ENCODE measurements at places on chromosomes 2 and 18.

- DNase-seq = no peak
Observed at GRCh38 chr18:49730951-49731391, 82.4 kb downstream of the ACAA2 start.

DNA sequence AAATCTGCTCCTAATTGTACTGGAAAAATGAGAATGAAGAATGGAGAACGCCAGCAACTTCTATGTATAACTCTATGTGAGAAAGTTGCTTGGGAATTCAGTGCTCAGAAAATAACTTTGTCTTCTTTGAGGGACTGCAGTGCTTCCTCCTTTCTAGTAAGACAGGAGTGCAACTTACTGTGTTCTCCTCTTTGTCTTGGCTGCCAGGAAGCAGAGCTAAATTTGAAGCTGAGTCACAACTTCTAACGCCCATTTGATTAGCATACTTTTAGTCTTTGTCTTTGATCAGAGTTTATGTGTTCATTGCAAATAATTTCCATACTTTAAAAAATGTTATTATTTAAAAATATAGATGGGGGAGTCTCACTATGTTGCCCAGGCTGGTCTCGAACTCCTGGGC, 6.6 kb downstream of the ARHGAP25 start:
- no peak for DNase-seq

DNA sequence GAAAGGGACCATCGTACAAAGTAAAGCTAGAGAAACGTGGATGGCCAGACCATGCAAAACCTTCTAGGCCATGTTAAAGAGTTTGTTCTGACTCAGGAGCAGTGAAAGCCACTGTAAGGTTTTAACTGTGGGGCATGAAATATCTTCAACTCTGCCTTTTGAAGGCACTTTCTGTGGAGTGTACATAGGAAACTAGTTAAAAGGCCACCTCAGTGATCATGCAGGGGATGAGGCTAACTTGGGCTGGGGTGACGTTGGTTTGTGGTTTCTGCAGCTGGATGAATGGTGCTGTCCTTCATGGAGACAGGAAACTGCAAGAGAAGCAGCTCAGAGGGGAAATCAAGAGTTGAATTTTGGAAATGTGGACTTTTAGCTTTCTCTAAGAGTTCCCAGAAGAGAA, 190.7 kb downstream of the CDCA7 start:
- DNase-seq = no peak

DNA sequence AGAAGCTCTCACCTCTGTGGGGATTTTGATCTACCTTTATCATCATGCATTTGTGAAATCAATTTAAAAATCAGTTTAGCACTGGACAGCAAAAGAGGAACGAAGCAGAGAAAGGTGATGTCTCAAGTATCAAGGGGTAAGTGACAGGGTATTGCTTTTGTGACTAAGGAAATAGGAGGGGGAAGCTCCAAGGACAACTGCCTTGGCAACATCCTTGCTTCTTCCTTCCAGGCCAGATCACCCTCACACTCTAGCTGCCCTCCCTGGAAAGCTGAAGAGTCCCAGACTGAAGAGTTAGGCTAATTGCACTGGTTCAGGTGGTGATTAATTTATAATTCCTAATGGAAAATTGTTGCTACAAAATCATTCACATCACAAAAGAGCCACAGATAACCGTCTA, 859.1 kb upstream of the ACVR2A start:
- no peak for DNase-seq

DNA sequence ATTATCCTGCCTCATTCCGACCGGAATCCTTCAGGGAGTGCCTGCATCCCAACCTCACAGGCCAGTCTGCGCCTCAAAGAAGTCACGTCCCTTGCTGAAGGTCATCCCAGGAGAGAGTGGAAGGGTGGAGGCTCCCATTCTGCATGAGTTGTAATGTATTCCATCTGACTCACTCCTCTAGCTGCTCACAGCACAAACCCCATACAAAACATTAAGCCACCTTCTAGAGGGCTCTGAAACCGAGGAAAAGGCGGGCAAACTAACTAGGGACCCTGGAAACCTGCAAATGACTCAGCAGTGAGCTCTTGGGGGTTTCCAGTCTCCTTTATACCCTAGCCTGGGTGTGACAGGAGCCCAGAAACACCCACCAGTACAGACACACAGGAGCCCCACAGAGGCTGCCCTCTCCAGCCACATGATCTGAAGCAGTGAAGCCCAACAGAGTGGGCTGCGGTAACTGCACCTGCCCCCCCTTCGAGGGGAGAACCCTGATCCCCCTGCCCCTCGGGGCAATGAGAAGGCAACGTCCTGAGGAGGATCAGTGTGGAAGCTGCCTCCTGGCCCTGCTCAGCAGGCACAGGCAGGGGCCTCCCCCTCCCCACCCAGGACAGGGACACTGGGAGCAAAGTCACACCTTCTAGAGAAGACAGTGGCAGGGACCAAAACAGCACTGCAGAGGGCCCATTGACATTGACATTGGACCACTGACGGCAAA, 69.3 kb upstream of the SNTG2 start:
- no peak for DNase-seq

- DNase-seq = no peak
Observed at GRCh38 chr2:219362524-219363164, 25.1 kb downstream of the DNPEP start.

DNA sequence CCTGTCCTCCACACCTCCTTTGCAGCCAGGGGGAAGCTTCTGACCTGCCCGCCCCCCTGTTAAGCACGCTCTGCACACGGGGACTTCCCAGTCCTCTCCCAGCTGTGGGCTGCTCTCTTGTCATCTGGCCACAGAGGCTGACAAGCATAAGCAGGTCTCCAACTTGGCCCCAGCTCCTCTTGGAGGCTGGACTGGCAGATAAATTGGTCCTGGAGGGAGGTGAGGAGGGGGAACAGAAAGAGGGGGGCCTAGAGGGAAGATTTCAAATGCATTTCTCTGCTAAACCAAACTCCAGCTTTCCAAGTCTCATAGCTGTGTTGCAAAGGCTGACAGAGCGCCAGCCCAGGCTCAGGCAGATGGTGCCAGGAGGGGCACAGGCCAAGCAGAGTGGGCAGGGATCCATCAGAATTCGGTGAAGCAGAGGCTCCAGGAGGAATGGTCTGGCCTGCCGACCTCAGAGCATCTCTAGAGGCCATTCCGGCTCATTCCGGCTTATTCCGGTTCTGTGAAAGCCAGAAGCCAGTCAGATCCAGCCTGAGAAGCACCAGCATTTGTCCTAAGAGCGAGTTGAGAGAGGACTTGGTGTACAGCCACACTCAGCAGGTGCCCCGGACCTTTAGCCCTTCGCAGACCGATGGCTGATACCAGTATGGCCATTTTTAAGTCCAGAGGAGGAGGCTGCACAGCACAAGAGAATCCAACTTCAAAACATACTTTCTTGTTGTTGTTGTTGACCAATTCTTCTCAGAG, 508.9 kb upstream of the MYT1L start:
- no peak for DNase-seq

DNA sequence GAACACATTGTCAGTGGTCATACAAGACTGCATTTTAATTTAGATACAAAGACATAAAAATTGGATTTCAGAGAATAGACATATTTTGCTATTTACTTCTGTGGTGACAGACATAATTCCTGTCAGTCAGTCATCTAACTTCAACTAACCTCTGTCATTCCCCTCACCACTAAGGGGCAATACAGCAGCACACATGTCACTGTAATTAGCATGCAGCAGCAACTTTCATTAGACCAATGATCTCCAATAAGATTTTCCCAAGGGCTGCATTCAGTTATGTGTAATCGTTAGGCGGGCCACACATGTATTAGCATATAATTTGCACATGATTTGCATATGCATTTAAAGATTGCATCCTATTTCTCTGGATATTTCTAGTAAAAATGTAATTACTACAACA, 624.5 kb downstream of the NR4A2 start:
- no peak for DNase-seq

DNA sequence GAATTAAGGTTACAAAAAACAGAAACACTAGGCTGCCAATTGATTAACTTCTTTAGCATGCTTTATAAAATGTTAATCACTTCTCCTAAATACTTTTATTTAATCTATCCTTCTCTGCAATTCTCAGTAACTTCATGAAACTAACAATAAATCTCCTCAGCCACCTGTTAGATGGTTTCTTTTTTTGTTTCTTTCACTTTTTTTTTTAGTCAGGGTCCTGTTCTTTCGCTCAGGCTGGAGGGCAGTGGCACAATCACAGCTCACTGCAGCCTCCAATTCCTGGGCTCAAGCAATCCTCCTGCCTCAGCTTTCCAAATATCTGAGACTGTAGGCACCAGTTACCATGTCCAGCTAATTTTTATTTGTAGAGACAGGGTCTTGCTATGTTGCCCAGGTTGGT, 213.4 kb upstream of the STK17B start:
- no peak for DNase-seq

GRCh38 chr18:75658330-75658729, 230.8 kb upstream of the SMIM21 start:
- DNase-seq = no peak

- no peak for DNase-seq
Observed at GRCh38 chr18:63131106-63131958, 188.2 kb downstream of the BCL2 start.

GRCh38 chr2:17915099-17915498, 36.6 kb downstream of the KCNS3 start:
- DNase-seq = no peak

DNA sequence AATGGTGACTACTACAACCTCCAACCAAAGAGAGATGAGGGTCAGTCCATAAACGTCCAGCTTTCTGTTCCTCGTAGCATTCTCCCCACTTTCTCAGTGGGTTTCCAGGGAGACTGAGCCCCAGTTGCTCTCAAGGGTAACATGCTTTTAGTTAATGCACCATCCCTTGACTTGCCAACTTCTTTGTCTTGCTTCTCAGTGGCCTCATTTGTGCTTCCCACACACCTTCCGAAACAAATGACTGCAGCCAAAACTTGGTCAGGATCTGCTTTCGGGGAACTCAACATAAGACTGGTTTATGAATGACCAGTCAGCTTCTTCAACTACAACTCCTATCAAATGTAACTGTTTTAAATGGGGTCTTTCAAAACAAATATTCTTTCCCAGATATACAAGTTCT, 94.1 kb downstream of the COL6A3 start:
- no peak for DNase-seq

DNA sequence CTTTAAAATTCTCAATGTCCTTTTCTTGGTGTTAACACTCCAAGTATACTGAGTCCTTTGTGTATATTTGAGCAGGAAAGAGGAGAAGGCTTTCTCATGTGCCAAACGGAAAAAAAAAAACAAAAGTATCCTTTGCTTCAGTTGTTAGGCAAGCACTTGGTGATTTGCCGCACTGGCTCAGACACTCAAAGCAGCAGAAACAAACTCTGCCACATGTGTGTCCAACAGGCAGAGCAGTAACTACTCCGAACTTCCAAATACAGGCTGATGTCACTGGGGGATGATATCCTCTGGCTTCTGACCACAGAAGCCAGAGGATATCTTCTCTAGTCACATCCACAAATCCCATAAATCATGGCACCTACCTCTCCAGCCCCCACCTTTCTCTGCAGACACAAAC, 108.0 kb upstream of the SALL3 start:
- DNase-seq = no peak

DNA sequence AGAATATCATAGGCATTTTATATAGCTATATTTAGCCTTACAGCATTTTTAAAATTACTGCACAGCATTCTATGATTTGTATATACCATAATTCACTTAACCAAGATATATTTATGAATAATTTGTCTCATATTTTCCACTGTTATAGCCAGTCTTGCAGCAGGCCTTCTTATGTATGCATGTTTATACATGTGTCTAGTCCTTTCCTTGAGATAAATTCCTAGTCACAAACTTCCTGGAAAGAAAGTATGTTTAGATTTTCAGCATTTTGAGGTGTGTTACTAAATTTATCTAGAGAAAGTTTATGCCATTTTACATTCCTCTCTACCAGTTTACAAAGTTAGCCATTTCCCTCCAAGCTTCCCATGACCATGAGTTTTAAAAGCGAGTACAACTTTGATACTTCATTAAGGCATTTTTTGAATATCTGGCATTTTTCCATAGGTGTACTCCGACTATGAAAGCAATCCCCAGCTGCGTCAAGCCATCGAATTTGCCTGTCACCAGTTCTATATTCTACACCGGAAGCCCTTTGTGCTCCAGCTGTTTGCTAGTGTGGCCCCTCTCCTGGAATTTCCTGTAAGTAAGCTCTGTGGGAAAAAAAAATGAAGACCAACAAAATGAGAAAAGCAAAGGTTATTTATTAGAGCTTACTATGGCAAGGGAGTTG, 59.4 kb upstream of the RPE start:
- DNase-seq = no peak

DNA sequence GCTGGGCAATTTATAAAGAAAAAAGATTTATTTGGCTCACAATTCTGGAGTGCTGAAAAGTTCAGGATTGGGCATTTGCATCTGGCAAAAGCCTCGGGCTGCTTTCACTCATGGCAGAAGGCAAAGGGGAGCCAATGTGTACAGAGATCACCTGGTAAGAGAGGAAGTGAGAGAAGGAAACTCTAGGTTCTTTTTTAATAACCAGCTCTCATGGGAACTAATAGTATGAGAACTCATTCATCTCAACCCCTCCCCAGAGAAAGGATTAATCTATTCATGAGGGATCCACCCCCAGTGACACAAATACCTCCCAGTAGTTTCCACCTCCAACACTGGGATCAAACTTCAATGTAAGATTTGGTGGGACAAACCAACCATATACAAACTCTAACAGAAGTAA, 129.0 kb downstream of the EVA1A start:
- DNase-seq = no peak

- no peak for DNase-seq
Observed at GRCh38 chr2:63976125-63976510, 43.1 kb downstream of the VPS54 start.

GRCh38 chr2:147041121-147041494, 803.7 kb upstream of the ACVR2A start:
- DNase-seq = no peak

DNA sequence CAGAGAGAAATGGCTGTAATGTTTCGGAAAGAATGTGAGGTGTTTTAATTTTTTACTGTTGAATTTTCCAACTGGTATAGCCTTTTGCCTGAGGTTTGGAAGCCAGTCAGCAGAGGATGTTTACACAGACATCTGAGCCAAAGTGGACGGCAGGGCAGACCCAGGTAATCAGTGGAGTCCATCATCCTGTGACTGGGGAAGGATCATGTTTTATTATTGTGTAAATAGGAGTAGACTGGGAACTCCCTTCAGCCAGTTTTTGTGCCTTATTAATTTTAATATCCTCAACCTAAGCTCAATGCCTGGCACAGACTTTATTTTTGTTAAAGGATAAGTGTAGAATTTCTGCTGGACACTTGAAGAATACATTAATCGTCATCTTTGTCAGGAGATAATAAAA, 142.0 kb upstream of the GAREM1 start:
- no peak for DNase-seq

GRCh38 chr2:229141424-229142025, 129.6 kb downstream of the PID1 start:
- DNase-seq = no peak
